ENCODE measurements at places on chromosomes 3 and 15.

- no peak for DNase-seq
These were observed 43.8 kb downstream of the SPATA16 start for GRCh38 chr3:173096994-173097785.

- DNase-seq: no peak
These were observed 215.7 kb upstream of the THBS1 start for GRCh38 chr15:39365161-39365560.

DNA sequence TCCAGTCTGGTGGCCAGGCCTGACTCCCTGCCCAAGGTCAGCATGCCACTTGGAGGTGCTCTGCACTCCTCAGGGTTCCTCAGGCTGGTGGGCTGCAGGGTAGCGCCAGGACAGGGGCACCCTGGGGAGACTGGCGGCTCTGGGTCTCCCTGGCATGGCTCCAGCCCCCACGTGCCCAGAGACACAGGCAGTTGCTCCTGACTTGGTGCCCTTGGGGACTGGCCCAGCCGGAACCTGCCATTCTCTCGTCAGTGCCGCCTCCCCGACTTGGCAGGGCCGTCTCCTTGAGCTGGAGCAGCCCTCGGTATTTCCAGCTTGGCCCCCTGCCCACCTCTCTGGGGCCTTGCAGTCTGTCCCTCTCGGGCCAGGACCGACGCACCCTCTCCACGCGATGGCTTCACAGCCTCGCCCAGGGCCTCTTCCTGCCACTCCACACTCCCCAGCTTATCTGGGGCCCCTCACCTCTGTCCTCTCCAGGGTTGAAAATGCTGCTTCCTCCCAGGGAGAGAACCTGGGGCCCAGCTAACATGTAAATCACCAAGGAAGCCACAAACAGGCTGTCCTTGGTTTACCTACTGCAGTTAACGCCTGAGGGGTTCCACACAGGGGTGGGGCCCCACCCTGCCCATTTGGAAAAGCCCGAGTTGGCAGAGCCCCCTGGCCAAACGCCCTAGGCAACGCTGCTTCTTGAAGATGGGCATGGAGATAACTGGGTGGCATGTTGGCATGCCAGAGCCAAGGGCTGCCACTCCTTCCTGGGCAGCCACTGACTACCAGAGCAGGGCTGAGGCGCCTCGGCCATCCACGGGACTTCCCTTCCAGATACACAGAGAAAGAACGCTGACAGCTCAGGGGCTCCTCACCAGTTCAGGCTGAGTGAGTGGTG lies 61.4 kb downstream of the SMAD6 start:
- DNase-seq: peak; percentile 57

DNA sequence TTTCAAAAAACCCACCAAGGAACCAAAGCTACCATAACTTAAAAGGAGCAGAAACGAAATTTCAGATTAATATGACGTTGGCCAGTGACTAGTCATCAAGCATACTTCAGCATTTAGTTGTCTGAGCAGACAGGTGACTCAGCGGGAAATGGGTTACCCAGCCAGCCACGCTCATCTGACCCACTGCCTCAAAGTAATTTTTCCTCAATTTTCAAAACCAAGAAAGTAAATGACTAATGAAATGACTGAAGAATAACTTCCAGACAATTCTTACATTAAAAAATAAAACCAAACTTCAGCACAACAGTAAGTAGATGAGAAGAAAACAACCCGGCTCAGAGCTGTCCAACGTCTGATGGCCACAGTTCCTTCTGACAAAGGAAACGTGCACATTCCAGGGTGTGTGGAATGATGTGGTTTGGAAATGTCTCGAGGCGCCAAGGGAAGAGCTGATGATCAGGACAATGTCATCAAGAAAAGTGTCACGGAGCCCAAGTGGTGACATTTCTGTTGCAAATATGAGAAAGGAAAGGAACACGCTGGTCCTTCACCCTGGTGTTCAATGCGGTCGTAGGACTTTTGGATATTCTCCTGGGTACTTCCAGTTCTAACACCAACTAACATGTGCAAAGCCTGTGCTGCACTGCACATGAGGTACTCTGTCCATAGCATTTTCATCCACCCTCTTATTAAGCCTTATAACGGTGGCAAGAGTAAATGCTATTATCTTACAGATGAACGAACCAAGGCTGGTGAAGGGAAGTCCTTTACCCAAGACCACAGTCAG lies 79.1 kb downstream of the FOXP1 start:
- peak; percentile 91 for DNase-seq

GRCh38 chr3:58864480-58864879 lies 185.3 kb downstream of the CFAP20DC start:
- DNase-seq: no peak

DNA sequence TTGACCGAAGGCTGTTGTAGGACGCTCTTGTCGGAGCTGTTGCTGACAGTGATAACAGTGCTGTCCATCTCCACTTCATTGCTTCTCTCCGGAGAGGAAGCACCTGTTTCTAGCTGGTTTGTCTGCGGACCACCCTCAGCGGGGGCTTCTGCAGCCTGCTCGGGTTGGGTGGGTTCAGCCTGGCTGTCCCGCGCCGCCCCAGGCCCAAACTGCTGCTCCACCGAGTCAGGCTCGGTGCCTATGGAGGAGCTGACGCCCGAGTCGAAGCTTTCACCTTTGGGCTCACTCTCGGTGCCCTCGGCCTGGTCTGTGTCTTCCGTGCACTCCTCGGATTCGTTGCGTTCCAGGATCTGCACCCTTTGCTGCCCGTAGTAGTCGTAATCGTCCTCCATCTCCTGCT lies 56.9 kb downstream of the TIGIT start:
- no peak for DNase-seq

DNA sequence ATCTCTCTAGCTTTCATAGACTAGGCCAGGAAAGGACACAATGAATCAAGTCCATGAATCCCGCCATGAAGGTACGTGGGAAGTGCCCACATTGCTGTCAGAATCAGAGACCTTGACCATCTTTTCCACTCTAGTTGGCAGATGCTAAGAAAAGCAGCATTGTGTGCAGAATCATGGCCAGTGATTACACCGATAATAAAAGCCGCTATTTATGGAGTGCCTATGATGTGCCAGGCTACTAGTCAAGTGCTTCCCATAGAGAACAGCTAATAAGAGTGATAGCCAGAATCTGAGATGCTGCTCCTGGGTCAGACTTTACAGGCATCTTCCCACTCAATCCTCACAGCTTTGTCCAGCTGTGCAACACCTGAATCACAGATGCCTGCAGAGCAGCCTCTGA lies 13.2 kb upstream of the RPL32 start:
- DNase-seq: no peak

DNA sequence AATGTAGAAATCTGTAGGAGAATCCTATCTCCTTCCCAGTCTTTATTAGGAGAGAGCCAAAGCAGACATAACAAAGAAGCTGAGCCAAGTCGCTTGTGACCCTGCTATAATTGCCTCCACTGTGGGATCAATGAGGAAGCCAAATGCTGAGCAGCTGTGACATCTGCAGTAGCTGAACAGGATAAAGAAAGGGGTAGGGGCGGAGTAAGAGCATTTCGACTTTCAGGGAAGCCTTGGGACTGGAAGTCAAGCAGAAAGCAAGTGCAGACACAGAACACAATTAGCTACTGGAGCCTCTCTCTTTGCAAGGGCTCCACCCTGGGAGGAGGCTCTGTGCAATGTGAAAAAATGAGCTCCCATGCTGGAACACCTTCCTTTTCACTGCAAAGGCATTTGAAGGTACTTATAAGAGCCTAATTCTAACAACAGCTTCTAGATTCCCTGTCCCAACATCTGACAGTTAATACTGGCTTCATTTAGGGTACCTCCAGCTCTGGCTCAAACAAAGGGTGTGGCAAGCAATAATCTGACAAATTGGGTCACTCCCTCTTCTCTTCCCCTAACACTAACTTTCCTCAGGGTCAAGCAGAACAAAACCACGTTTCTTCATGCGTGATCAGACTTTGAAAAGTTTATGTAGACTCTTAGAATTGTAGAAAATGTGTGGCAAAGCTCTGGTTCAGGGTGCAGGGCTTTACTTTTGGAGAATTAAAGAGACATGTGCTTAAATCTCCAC lies 166.4 kb downstream of the CADPS start:
- no peak for DNase-seq

DNA sequence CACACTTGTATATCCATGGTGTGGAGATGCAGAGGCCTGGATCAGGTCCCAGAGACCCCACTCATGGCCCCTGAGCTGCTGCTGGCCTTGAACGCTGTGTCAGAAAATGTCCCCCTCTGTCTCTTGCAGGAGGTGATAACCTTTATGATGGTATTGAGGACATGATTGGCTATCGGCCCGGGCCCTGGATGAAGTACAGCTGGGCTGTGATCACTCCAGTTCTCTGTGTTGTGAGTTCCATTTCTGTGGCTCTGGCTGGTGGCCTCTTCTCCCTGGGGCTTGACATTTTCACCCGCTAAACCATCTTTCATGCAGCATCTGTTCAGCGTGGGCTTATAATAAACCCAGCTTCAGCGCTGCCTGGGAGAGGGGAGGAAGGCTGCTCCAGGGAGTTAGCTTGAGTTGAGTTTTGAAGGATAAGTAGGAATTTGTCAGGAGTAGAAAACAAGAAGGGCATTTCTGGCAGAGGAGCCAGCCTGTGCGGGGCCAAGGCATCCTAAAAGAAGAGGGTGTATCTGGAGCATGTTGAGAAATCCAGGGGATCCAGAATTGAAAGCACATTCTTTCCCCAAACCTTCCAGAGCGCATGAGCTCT lies 61.1 kb downstream of the GRIP2 start:
- DNase-seq: no peak

DNA sequence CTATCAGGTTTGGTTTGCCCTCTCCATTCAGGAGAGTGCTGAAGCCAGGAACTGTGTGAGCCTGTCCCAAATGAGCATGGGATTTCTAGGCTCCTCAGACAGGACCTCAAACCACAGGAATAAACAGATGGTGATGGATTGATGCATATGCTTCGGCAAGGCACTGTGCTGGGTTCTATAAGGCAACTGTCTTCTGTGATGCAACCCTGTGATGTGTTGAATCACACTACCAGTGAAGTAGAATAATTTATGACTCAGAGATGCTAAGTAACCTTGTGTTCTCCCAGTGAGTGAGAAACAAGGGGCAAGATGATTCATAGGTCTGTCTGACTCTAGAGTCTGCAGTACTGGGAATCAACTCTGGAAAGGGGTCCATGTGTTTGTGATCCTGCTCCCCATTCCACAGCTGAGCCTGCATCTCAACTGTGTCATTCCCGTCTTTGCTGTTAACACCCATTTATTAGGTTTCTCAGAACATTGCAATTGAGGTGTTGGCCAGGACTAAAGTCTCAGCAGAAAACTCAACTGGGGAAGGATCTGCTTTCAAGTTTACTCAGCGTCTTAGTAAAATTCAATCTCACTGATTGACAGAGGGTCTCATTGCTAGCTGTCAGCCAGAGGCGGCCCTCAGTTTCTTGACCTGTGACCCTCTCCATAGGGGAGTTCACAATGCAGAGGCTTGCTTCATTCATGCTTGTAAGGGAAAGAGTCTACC lies 510.1 kb upstream of the CFAP20DC start:
- peak; percentile 88 for DNase-seq

- DNase-seq: no peak
These were observed 20.5 kb downstream of the ATRIP start for GRCh38 chr3:48467110-48467454.

DNA sequence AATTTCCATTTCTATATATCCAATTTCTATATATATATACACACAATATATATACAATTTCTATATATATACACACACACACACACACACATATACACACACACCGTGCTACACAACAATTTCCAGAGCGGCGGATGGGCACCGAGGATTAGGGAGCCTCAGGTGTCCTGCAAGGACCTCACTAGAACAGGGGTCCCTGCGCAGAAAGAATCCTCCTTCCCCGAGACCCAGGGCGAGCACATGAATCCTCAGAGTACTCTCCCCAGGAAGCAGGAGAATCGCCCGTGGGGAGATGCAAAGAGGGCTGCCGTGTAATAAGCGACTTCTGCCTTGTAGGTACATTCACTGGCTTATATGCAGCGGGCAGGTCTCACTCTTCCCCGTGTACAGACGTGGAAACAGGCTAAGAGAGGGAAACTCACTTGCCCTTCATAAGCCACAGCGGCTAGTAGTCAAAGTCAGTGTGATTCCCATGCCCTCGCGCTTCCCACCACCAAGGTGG lies 467 bp downstream of the PIF1 start:
- DNase-seq: no peak

DNA sequence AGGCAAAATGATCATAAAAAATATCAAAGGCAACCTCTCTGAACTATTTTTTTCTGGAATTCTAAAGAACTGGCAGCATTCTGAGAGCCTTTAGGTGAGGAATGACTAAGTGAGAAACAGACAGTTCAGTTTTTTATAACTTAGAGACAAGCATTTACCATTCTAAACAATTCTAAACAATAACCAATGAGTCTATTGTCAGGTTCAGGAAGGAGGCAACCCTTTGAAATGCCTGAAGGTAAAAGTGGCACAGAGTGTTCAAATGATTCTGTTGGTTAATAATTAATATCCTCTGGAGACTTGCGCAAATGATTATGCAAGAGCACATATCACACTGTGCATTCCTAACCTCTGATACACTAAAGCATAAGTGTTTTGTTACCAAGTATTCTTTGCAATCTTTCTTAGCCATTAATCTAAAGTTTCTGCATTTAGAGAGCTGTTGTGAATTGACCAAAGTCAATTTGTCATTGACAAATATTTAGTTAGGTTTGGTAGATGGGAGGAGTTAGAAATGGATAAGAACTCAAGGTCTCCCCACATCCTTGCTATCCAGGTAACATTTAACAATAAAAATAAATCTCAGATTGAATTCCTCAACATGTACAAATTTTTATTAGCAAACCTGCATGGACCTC lies 9.2 kb upstream of the TGFBR2 start:
- peak; percentile 50 for DNase-seq

GRCh38 chr3:57977818-57978235 lies 30.4 kb upstream of the FLNB start:
- no peak for DNase-seq

GRCh38 chr3:138468886-138469285 lies 34.5 kb downstream of the ESYT3 start:
- DNase-seq: peak; percentile 58

- no peak for DNase-seq
These were observed 12.7 kb downstream of the COL6A6 start for GRCh38 chr3:130529486-130530215.

DNA sequence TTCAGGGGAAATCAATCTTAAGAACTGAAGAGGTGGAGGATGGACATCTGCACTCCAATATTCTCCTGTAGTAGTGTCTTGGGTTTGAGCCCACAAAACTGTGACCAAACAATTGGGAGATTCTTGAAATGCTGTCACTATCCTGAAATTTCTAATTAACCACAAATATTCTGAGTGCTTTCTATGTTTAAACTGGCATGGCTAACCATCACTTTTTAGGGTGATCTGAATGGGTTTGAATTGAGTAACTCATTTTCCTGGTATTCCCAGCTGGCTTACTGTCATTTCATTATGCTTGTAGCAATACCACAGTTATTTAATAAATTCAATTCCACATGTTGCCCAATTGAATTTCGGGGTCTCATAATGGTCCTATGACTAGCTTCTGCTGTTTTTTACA lies 216.9 kb upstream of the DCBLD2 start:
- DNase-seq: peak; percentile 73

GRCh38 chr15:55758580-55758986 lies 15.6 kb upstream of the PRTG start:
- no peak for DNase-seq

Measured in AG08395 (cell line).